Stimulated activated CD4-positive, alpha-beta T cell treated with anti-CD3 and anti-CD28 coated beads, TNF-alpha, amount 100 ng/mL, for 48 hours (primary cell): ENCODE measurements at places on chromosomes 6 and 20.

GRCh38 chr6:166460473-166461437, 78.0 kb upstream of the MPC1 start:
- DNase-seq: no peak

DNA sequence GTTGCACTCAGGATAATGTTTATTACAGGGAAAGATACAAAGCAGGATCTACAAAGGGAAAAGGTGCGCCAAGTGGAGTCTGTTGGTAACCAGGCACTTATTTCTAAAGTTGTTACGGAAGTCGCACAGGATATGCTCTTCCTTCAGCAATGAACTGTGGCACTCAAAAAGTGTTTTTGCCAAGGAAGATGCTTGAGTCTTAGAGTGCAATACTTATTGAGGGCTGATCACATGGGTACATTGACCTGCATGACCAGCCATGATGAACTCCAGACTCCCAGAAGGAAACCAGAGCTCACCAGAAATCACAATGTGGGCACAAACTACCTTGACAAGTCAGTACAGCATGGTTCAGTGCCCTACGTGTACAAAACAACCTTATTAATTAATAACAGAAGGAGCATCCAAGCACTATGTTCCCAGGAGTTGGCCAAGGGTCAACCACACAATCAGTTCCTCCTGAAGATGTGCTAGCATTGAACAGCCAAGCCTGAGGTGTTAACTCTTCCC, 270.7 kb upstream of the TFAP2D start:
- no peak for DNase-seq

GRCh38 chr6:208938-209337, 83.3 kb upstream of the DUSP22 start:
- no peak for DNase-seq

DNA sequence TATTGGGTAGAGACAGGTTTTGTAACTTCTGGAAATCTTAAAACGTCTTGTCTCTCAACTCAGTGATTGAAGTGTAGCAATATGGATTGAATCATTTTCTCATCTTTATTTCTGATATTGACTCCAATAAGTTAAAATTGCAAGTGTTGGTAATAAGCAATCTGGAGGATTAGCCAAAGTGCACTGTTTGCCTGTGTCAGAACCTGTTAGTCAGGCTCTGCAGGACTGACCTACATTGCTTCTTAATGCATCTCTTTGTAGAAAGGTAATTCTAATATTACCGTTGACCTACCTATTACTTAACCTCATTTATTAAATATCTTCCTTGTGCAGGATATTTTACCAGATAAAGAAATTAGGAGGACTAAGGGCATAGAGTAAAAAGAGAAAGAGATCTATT, 484.0 kb upstream of the CITED2 start:
- no peak for DNase-seq

DNA sequence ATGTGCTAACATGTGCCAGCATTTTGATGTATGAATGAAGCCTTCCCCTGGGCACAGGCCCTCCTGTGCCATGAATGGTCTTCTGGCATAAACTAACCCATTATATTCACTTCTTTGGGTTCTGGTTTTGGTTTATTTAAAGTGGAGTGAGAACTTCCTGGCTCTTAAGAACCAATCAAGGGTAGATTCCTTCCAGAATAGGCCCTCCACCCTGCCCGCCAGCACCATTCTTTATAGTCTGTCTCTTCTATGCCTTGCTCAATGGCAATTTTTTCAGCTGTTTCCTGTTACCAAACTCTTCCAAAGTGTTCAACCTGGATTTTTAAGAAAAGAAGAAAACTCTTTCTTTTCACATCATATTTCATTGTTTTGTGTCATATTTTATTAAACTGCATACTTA, 44.1 kb downstream of the VEGFA start:
- no peak for DNase-seq

GRCh38 chr6:16345449-16346330, 107.3 kb downstream of the GMPR start:
- DNase-seq: no peak

GRCh38 chr6:164928057-164928727, 381.2 kb downstream of the C6orf118 start:
- DNase-seq: no peak

DNA sequence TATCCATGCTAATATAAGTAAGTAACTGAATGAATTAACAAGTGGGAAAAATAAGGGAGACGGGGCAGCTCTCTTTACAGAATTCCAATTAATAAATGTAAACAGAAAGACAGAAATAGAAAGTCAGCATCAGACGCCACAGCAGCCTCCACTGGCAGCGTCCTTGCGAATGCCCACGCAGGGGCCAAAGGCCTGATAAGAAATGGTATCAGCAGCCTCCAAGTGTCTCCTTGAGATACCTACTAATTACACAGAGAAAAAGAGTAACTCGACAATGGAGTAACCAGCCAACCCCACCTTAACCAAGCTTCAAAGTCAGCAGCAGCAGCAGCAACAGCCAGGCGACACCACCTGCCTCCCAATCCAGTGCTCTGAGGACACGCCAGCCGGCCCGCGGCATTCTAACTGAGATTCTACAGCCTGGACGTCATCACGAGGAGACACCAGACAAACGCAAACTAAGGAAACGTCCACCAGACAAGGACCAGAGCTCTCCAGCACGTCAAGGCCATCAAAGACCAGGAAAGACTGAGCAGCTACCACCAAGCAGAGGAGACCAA, 78.8 kb downstream of the TAF4 start:
- no peak for DNase-seq

GRCh38 chr6:137341681-137342195, 122.6 kb upstream of the IFNGR1 start:
- peak; percentile 6 for DNase-seq

DNA sequence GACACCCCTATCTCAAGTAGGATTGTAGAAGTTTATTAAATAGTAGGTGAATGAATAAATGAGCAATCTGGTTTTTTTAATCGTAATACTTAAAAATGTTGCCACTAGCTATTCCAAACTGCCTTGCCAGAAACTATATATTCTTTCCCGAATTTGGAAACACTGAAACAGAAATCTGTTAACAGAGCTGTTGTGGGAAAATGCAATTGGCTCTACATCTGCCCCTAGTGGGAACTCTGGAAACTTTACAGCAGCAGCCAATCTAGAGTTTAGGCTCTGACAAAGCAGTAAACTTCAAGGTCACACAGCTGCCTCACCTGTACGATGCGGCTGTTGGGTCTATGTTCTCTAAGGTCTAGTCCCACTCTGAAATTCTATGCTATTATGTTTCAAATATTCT, 41.7 kb downstream of the SYNE1 start:
- DNase-seq: no peak

- no peak for DNase-seq
Measured at GRCh38 chr20:43529457-43530153, 22.1 kb downstream of the L3MBTL1 start.

DNA sequence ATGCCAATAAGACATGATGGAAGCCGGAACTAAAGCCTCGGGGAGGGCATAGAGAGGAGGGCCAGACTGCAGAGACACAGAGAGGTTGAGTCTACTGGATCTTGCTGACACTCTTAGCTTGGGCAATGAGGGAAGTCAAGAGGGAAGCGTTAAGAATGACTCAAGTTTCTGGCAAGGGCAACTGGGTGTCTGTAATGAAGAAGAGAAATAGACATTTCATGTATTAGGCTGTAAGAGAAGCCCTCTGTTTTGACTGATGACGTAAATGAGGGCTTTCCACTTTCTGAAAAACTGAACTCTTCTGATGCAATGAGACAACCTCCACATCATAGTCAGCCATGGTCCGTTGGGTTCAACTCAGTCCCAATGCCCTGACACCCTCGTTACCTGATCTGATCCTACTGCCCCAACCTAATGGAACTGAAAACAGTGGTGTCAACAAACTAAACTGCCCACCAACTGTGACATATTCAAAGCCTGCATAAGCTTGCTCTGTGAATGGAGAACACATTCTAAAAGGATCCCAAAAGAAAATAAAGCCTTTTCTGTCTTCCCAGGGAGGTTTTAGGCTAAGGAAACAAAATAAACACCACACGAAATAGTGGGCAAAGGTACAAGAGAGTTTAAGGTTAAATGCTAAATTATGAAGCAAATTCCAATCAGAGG, 45.8 kb upstream of the PNRC1 start:
- no peak for DNase-seq

GRCh38 chr6:36361071-36361470, 24.4 kb upstream of the BNIP5 start:
- no peak for DNase-seq

GRCh38 chr20:52118696-52119095, 72.9 kb downstream of the ZFP64 start:
- DNase-seq: no peak

- DNase-seq: no peak
Measured at GRCh38 chr20:46118481-46119020, 437 bp downstream of the CD40 start.

DNA sequence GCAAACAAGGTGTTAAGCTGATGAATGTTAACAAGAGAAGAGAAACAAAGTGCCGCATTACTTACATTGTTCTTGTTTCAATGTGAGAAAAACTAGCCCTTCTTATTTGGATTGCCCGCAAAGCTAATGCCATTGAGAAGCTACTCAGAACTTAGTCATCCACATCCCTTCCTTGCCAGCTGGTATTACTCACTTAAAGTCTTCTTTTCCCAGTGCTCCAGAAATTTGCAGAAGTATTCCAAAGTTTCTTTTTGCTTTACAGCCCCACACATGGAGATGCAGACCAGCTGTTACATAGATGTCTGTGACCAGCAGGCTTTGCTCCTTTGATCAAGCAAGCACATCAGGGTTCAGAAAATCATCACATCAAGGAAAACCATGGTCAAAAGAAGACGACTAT, 529.0 kb downstream of the TBC1D32 start:
- DNase-seq: no peak

GRCh38 chr20:25064561-25065071, 6.7 kb upstream of the ACSS1 start:
- DNase-seq: no peak

GRCh38 chr6:150877928-150878327, 12.4 kb downstream of the MTHFD1L start:
- DNase-seq: no peak

- no peak for DNase-seq
Measured at GRCh38 chr20:23629017-23629541, 8.7 kb downstream of the CST3 start.

DNA sequence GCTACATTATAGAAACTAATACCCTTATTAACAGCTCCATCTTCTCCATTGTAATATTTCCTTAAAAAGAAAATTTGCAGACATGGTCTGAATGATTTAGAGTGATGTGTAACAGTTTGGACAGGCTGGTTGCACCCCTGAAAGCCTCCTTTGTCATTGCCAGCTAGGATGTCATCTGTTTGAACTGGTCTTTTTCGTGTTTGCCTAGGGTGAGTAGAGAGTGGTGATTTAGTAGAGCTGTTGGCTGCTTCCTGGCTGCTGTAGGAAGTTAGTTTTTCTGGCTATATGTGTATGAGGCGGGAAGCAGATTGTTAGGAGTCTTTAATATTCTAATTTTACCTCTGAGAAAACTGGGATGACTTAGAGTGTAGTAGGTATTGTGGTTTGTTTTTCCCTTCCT, 101.1 kb downstream of the ZFAND3 start:
- no peak for DNase-seq

- DNase-seq: no peak
Measured at GRCh38 chr6:156683821-156684220, 93.4 kb upstream of the ARID1B start.

- no peak for DNase-seq
Measured at GRCh38 chr6:137223370-137224131, 4.4 kb upstream of the IFNGR1 start.

- DNase-seq: peak; percentile 41
Measured at GRCh38 chr20:21251278-21251677, 51.9 kb upstream of the XRN2 start.

- DNase-seq: no peak
Measured at GRCh38 chr6:170180671-170181337, 110.1 kb downstream of the DLL1 start.

- DNase-seq: no peak
Measured at GRCh38 chr20:35144694-35145093, 2.4 kb downstream of the EDEM2 start.

- DNase-seq: no peak
Measured at GRCh38 chr6:157748839-157749571, 74.0 kb upstream of the SNX9 start.

DNA sequence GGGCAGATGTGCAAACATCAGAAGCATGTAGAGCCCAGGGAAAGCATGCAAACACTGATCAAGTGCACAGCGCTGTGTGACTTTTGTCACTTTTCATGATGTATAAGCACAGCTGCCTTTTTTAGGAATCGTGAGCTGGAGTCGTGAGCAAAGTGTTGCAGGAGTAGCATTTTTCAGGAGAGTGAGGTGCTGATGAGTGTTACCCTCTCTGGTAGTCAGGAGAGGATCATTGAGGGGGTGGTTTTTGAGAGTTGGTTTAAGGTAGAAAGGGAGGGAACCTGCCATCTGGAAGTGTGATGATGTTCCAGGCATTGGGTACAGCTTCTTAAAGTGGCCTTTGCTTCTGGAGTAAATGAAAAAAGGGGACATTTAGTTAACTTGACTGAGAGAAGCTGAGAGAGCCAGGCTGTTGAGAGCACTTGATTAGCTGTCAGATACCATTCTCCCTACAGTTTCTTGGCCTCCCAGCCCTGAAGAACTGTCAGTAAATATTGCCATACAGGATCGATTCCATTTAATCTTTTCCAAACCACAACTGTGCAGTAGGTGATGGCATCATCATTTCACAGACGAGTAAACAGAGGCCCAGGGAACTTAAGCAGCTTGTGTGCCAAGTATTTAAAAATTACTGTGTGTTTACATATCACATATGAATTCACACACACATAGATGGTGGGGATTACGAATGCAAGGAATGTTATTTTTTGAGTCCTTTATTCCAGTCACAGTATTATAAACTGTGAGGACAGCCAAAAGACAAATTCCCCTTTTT, 28.9 kb downstream of the TPD52L1 start:
- DNase-seq: no peak

- no peak for DNase-seq
Measured at GRCh38 chr6:53326372-53327016, 22.3 kb downstream of the ELOVL5 start.

- DNase-seq: no peak
Measured at GRCh38 chr6:8944548-8944947, 509.2 kb upstream of the SLC35B3 start.

DNA sequence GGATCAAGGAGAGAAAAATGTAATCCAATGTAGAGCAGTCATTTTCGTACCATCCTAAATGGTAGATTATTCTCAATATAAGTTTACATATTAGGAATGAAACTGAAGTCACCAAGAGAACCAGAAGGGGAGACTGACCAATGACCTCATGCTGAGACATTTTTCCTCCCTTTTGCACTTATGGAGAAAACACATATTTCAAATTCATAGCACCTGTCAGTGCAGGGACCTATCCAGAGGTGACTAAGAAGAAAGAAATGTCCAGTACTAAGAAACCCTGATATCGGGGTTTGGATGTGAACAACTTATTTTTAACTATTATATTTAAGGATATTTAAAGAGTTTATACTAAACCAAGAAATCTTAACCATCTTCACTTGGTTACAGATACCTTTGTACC, 16.6 kb upstream of the LYRM2 start:
- DNase-seq: no peak

DNA sequence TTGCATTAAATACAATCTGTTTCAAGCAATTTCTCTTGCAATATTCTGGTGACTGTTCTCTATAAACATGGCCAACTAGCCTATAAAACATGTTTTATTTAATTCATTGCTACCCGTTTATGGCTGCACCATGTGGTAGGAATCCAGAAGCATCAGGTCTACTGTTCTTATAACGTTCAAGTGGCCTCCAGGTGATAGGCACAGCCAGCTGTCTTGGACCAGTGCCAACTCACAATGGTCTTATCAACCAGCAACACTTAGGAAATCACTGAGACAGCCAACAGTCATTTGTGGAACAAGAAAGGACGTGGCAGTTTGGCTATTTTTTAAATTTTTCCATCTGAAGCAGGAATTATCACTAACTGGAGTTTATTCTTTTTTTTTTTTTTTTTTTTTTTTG, 193.6 kb downstream of the NKAIN2 start:
- DNase-seq: no peak
